Stimulated activated CD8-positive, alpha-beta memory T cell treated with anti-CD3 and anti-CD28 coated beads, Interleukin-7, amount 100 ng/mL, for 48 hours (primary cell): ENCODE measurements at places on chromosomes 2 and 18.

GRCh38 chr2:131584380-131584779, 56.7 kb downstream of the CCDC74A start:
- no peak for DNase-seq

DNA sequence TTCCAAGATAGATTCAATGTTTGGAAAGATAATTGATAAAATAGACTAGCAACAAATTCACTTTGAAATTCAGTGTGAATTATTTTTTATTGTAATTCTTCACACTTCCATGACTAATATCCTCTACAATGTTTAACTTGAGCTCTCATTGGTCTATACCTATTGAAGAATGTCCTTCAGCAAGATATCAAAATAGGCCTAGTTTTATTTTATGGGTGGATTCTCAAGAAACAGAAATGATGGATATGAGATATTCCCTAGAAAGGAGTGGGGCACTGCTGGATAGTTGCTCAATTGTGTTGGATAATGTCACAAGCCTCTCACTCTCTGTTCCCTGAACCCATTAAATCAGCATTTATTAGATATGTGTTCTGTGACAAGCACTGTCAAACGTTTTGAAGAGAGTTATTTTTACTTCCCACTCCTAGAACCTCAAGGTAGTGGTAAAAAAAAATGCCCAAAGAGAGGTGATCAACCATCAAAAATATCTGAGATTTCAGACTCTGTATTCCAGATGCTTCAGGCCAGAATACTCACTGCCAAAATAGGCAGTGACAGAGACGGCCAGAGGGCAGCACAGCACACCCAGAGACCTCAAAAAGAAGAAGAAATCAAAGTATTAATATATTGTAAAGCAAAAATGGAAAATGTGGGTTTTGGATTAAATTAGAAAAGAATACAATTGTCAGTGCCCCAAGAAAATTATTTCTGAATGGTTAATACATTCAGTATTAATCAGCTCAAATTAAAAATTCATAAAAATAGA, 87.5 kb downstream of the TRIB2 start:
- DNase-seq, result no peak

- DNase-seq, result no peak
Observed at GRCh38 chr2:71481111-71481510, 27.8 kb downstream of the DYSF start.

DNA sequence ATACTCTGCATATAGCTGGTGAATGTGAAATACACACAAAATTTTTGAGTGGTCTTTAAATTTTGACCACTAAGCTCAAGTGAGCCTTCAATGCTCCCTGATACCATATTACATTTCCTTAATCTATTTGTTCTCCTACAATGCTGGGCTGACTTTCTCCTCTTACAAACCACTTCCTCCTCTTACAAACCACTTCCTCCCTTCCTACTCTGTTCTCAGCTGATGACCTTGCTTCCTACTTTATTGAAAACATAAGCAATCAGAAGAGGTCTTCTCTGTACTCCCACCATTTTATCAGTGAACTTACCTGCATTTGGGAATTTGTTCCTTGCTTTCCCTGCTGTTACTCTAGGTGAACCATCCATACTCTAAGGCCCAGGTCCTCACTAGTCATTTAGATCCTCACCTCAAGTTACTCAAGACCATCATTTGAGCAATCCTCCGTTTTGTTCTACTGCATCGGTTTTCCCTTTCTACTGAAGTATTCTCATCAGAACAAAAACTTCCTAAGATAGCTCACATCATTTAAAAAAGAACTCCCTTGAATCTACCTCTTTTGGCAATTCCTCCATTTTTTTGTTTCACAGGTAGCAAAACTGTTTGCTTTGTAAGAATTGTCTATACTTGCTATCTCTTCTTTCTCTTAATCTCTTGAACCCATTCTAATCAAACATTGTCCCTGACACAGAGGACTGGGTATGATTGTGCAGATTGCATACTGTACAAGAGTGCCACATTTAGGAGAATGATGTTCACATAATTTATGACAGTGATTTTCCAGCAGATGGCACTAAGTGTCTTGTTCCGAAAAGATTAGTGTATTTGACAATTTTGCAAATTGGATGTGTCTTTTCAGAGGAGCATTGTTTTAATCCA, 96.5 kb downstream of the EPB41L5 start:
- no peak for DNase-seq

DNA sequence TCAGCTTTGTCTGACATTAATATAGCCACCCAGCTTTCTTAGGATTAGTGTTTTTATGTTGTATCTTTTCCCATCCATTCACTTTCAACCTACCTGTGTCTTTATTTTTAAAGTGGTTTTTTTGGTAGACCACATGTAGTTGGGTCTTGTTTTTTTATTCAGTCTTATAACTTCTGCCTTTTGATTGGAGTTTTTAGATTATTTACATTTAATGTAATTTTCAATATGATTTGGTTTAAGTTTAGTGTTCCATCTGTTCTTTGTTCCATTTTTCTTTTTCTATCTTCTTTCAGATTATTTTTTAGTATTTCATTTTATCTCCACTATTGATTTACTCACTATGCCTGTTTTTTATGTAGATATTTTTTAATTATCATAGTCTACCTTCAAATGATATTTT, 13.1 kb upstream of the MSTN start:
- DNase-seq, result no peak

DNA sequence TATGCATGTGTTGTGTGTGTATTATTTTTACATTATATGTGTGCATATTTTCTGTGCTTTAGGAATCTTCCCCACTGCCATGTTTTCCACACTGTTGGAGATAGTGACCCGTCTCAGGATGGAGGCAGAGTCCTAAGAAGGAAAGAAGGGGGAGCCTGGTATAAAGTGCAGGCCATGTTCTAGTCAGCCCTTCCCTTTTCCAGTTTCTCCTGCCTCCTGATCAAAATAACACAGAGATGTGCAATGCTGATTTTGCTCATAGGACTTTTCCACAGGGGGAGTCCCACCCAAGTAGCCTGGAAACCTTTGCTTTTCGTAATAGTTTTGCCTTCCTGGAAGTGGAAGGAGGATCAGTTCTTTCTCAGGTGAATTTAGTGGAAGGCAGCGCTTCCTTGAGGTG, 72.8 kb upstream of the FAM237A start:
- no peak for DNase-seq

- no peak for DNase-seq
Observed at GRCh38 chr2:47403609-47404193, 745 bp downstream of the MSH2 start.

DNA sequence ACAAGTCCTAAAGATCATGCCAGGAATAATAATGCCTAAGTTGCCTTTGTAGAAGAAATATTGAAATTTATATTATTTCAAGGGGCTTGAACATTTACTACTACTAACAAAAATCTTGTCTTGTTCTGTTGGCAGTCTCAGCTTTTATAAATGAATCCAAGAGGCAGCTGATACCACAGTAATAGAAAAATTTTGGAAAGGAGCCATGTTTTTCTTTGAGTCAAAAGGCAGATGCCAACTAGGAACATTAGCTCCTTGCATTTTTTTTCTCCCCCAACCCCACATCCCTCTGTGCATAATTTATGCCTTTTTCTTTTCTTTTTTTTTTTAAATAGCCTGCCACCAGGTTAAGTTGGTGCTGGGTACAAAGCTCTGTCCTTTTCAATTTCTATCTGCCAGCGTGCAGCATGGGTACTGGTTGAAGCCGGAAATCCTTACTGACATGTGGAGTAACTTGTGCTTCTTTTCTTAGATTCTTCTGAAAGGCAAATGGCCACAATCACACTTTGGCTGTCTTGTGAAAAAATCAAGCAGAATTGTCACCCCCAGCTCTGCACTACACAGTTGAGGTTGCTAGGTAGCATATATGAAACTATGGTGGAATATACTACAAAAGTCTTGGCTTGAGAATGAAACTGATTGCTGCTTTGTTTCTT, 98.8 kb downstream of the RHBDD1 start:
- DNase-seq, result no peak

GRCh38 chr2:105431367-105432043, 32.7 kb upstream of the FHL2 start:
- no peak for DNase-seq

DNA sequence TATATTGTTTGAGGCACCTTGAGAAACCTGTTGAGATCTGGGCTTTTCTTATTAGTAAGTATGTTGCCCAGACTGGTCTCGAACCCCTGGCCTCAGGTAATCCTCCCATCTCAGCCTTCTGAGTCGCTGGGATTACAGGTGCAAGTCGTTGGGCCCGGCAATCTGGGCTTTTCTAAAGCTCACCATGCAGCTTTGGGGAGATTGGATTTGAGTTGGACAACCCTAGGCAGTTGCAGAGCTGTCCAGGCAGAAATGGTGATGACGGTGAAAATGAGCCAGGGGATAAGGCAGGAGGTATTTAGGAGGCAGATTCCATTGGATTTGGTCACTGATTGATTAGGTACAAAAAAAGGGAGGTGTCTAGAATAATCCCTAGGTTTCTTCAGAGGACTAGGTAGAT, 16.2 kb downstream of the NEDD4L start:
- DNase-seq, result no peak

DNA sequence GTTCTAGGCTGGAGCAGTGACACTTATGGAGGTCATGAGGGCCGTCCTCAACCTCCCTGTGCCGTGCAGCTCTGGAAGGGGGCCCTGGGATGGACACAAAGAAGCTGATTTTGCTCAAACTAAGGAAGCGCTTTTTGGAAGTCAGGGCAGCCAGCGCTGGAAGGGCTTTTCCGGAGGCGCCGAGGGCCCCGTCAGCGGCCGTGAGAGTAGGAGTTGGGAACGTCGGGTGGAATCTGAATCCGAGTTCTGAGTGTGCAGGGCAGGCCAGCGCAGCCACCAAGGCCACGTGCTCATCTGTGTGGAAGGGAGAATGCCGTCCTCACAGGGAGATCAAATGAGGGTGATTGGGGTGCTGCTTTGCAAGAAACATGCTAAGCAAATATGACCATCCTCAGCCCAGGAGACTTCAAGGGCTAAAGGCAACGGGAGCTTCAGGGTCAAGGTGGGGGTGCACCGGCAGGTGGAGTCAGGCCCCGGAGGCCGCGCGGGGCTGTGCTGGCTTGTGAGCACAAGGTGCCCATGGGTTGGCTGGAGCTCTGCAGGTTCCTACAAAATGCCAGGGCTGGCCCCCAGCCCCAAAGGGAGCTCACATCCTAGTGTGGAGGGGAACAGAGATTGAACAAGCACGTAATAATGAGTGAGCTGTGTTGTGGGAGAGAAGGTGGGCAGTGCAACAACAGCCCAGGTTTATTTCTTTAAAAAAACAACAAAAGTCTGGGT, 70.4 kb upstream of the HPCAL1 start:
- DNase-seq, result no peak
